Placental epithelial cell (primary cell): ENCODE measurements at places on chromosomes 5 and 9. TPM values are rescaled to one million over a fixed set of nuclear protein-coding genes. Genes with fewer than 3 reads are reported as not detected.

KCNT1 gene
- total RNA-seq, result not detected in 2 replicates

DDX46 gene
- total RNA-seq, result 19.2 and 28.7 TPM in 2 replicates

CD74 gene
- total RNA-seq, result 7.5 and 7.9 TPM in 2 replicates

CPEB4 gene
- 39.3 and 57.6 TPM in 2 replicates for total RNA-seq

PCDHGA12 gene
- 6.7 and 8.2 TPM in 2 replicates for total RNA-seq

CBY3 gene
- 0.39 TPM in 1 of 2 replicates, not detected in the other for total RNA-seq

PCDHB12 gene
- under 0.01 and 0.11 TPM in 2 replicates for total RNA-seq

ADGRD2 gene
- not detected in 2 replicates for total RNA-seq

CYSRT1 gene
- 0.39 and 1.1 TPM in 2 replicates for total RNA-seq

SH3PXD2B gene
- 23.2 and 33.2 TPM in 2 replicates for total RNA-seq

PCDHB8 gene
- under 0.01 TPM in 1 of 2 replicates, not detected in the other for total RNA-seq

PIP5KL1 gene
- 8.6 and 15.3 TPM in 2 replicates for total RNA-seq

RELL2 gene
- 7.5 and 9.7 TPM in 2 replicates for total RNA-seq

SPINK4 gene
- total RNA-seq, result not detected in 2 replicates

FAM153A gene
- not detected in 2 replicates for total RNA-seq

RANBP3L gene
- not detected in 2 replicates for total RNA-seq

RPL35 gene
- 1,756 and 2,140 TPM in 2 replicates for total RNA-seq

KIF12 gene
- total RNA-seq, result not detected in 2 replicates

OR1J2 gene
- total RNA-seq, result not detected in 2 replicates

RGS7BP gene
- not detected in 2 replicates for total RNA-seq
